ENCODE measurements at places on chromosomes 6 and 20.

- no peak for DNase-seq
These were observed 9.5 kb upstream of the DST start for GRCh38 chr6:56652231-56652630.

DNA sequence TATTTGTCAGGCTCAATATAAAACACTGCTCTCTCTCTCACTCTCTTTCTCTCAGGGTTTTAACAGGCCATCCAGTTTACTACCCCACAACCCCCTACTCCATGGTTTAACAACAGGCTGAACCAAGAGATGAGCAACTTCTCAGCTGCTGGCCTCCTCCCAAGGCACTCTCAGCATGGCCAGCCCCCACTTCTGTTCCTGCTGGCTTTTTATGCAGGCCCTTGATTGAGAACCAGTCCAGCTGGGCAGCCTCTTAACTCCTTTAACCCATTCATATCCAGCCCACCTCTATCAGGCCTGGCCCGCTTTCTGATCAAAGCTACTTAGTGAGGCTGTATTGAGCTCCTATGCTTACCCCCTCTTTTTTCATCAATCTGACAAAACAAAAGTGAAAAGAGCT lies 346.8 kb upstream of the POU3F2 start:
- no peak for DNase-seq

DNA sequence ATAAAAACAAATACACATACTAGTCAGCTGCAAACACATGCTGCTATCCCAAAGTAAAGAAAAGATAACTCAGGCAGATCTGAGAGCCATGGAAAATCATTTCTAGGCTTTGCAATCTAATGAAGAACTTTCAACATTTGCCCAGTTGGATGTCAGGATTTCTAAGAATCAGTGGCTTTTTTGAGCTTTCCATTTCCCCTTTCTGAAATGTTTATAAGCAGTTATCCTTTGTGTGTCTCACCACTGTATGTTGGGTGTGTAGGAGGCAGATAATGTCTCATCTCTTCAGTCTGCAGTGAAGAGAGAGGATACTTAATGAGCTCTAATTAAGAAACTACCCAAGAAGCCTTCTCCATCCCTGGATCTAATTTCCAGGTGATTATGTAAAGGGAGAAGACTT lies 43.6 kb downstream of the RGS17 start:
- DNase-seq: no peak

DNA sequence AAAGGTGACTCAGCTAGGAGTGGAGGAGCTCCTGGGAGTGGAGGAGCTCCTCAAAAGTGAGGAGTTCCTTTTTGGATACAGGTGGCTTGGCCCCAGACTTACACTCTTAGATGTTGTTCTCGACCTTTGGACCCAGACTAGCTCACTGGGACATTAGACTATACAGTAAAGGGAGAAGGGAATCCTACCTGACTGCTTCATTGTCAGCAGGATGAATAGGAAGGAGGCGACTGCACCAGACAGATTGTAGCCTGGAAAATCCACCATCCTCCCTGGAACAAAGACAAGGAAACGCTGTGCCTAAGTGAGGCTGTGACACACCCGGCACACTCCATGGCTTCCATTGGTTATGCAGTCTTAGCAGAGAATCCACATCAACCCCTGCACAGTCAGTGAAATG lies at the start of gene BTNL2:
Gene BTNL2, minus strand, starts transcription at position 325 of the 400 bp plus-strand sequence. Its CDS starts 58 bp downstream, at position 267.
- DNase-seq: no peak

DNA sequence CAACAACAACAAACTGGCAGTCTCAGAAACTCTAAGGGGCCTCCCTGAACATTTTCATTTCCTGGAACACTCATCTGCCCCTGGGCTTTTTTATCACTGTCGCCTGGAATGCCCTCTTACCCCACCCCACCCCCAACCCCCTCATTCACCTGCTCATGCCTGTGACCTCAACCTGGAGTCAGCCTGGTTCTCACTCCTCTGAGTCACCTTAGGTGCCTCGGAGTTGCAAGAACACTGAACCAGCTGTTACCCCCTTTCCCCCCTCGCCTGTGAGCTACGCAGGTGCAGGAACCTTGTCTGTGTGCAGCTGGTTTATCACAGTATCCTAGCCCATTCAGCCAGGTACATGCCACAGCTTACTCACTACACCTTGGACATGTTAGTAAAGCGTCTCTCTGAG lies 12.8 kb upstream of the SNAI1 start:
- no peak for DNase-seq

- no peak for DNase-seq
These were observed 16.3 kb downstream of the IRAK1BP1 start for GRCh38 chr6:78883651-78884050.

GRCh38 chr20:36756496-36756895 lies 10.6 kb upstream of the NDRG3 start:
- DNase-seq: no peak

DNA sequence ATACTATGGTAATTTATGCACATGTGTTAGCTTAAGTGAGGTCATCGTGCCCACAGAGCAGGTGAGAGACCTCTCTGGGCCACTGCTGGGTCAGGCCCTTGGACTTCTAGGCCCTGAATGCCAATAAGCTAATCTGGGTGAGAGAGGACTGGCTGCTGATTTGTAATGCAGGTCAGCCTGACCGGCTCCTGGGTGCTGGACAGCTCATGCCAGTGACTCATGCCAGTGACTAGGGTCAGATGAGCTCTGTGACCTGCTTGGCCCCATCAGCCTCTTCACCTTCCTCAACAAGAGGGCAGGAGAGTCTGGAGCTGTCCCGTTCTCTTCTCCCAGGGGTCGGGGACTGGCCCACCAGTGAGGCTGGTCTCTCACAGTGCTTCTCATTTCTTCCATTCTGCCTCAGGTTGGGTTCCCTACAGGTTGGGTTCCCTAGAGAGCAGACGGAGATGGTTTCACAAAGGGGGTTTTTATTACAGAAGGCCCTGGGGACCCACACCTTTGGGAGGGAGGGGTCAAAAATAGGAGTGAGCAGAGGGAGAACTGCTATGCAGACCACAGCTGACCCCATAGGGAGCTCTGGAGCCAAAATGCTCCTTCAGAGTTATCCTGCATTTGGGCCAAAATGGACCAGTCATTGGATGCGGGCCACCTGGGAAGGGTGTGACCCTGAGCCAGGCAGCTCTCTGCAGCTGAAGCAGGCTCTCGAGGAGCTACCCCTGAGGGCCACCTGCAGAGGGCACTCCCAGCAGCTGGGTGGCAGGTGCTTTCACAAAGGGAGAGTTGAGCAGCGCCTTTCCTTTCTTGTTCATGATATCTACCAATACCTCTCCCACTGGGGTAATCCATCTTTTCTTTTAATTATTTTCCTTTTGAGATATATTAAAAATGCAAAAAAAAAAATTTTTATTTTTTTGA lies 2.2 kb upstream of the OXT start:
- no peak for DNase-seq

DNA sequence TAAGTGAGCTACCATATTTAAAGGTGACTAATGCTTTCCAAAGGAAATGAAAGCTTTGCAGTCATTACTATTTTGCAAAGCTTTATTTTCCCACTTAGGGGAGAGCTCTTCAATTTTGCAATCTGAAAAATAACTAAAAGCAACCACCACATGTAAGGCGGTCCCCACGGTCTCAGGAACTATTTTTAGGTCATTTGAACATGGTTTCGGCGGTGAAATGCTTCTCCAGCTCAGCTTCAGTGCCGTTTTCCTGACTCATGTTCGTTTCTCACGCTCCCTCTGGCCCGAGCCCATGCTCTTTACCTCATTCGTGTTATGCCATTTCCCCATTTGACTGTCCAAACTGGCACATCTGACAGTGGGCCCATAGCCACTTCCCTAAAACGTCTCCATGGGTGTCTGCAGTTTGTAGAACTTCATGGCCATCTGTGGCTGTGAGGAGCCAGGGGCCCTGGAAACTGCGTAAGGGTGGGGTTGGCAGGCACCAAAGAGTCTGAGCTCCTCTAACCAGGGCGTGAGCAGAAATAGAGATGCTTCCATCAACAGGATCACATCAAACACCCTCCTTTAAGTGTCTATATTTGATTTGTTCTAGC lies 46.5 kb downstream of the ADTRP start:
- DNase-seq: no peak

GRCh38 chr20:36969478-36970186 lies 18.1 kb upstream of the SAMHD1 start:
- no peak for DNase-seq

GRCh38 chr20:54606380-54606779 lies 131.0 kb downstream of the DOK5 start:
- no peak for DNase-seq
